ENCODE measurements at places on chromosomes 3 and 15.

DNA sequence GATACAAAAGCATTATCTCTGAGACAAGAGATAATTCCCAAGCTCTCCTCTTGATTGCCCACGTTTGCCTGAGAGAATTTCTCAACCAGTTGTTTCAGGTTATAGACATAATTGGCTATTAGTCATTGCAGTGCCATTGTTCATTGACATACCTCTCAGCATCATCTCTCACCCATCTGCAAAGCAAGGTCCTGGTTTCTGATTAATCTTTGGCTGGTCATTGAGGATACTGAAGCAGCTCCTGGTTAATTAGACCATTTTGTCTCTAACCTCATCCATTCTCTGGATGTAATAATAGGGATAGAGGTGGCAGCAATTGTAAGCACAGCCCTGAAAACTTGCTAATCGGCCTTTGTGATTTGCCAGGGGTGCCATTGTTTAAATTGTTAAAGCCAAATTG lies 104.2 kb downstream of the CNTN6 start:
- no peak for DNase-seq

GRCh38 chr3:126270145-126270811 lies 86.9 kb downstream of the KLF15 start:
- DNase-seq = peak; percentile 43

GRCh38 chr3:126152458-126152857 lies 27.9 kb downstream of the ALDH1L1 start:
- DNase-seq = peak; percentile 3

DNA sequence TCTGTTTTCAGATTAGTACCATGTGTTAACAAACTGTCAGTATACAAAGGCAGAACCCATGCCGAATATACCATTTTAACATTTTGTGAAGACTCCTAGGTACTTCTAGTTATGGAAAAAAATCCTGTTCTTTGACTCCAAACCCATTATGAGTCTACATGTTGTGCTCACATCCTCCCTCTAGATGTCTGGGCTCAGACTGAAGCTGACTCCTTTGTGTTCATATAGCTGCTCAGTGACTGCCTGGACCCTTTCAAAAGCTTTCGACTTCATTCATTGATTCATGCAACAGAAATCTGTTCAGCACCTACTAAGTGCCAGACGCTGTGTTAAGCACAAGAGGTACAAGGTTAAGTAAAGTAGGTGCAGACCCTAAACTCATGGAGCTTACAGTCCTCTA lies 60.5 kb downstream of the MEGF11 start:
- no peak for DNase-seq

Data from transverse colon (tissue), 4 donors.